ENCODE measurements at places on chromosomes 6 and 20.
A peak's percentile ranks its signal among the peaks of the same experiment; 100 is the strongest.

- DNase-seq = no peak
Measured at GRCh38 chr6:163531122-163531521, 116.6 kb downstream of the QKI start.

DNA sequence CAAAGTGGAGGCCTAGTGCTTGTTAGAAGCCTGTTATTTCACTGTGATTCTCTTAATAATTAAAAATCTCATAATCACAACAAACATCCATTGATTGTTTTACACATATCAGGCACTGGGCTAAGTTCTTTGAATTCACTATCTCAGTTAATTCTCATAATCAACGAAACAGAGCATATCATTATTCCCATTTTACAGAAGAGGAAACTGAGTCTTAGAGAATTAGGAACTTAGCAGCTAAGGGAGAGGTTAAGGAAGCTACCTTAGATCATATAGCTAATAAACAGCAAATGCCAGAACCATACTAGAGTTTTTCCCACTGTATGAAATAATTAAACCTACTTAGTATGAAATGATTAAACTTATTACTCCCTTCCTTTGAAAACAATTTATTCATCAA, 7.0 kb downstream of the HMGN3 start:
- no peak for DNase-seq

GRCh38 chr6:33974030-33974429, 170.2 kb upstream of the MLN start:
- DNase-seq = no peak

DNA sequence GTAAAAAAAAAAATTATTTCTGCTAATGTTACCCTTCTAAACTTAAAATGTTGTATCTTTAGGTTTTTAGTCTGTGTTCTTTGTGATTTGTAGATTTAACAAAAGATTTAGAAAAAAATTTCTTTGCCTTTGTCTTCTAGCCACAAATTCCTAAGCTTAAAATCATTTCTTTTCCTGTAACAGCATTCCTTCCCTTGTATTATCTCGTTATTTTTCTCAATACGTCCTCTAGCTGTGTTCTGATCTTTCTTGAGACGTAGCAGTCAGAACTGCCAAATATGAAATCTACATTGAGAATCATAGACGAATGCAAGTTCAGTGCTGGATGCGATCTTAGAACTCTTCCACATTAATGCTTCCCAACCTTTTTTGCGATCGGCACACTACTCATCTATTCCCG, 283.1 kb downstream of the UTRN start:
- DNase-seq = no peak

DNA sequence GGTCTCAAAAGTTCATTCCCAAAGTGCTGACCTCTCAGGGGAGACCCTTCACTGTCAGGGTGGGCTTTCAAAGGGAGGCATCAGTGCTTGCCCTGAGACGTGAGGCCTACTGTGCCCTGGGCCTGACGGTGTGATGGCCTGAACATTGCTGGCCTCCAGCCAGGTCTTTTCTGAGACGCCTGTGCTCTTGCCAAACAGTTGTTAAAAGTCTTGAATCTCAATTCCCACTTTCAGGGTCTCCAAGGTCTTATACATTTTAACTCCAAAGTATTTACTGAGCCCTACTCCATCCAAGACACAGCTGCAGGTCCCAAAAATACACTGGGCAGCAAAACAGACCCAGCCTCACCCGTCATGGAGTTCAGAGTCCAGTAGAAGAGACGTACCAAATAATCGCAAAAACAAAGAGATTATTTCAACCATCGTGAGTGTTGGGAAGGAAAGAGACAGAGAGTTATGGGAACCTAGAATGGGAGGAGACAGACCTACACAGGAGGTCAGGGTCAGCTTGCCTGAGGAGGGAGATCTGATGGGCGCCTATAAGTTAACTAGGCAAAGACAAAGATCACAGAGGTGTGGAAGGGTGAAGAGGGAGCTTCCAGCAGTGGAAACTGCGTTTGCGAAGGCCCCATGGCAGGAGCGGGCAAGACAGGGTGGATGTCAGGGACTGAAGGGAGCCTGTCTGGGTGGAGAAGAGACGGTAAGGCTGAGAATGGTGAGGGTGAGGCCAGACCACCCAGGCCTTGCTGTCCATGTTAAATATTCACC, 446.3 kb downstream of the PREX1 start:
- no peak for DNase-seq

DNA sequence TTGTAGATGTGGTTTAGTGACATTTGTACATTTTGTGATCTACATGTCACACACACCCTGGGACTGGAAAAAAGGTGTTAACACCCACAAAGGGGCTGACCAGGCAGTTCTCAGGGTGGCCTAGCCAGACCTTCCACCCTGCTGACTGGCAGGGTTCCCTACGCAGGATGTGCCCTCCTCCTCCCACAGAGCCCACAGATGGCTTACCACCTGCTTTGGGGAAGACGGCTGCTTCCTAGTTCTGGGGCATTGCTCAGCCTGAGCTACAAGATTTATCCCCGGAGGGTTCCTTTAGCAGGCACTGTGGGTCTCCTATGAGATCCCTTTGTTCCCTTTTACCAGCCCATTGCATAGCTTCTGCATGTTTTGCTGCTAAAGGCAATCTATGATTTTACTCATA, 35.1 kb downstream of the SNAP25 start:
- no peak for DNase-seq

DNA sequence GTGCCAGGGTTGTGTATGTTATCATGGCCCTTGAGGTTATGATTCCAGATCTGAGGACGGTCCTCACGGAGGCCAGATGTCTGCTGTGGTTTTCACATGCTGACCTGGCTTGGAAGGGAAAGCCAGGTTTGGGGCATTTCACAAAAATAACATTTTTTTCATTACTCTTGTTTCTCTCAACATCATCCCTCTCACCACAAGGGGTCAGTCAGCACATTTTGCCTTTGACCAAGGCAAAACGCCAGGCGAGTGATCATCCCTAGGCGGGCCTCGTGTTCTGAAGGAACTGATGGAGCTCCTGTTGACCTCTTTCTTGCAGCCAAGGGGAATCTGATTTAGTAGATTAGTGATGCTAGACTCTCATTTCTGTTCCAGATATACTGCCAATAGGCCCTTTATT, 133.5 kb downstream of the TBC1D7 start:
- DNase-seq = peak; percentile 31

- peak; percentile 80 for DNase-seq
Measured at GRCh38 chr6:2793534-2794151, 28.4 kb downstream of the WRNIP1 start.

DNA sequence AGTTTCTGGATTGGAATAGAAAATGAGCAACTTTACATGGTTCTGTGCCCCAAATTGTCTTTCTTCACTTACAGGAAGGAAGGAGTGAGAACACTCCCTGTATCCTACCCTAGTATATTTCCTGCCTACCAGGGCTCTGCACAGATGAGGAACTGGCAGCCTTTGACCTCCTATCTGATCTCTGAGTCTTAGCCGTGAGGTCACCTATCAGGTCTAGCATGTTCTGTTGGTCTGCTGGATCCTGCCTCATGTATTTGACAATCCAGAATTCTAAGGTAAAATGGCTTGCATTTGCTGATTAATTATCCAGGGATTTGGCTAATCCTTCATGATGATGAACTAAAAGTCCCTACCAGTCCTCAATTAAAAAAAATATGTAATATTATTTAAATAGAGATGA, 35.0 kb upstream of the TRAM2 start:
- no peak for DNase-seq

GRCh38 chr20:3781153-3781910, at the start of gene SPEF1:
SPEF1 (minus strand) TSS chr20:3781448; CDS start chr20:3781287, 161 bp downstream.
- DNase-seq = peak; percentile 77

DNA sequence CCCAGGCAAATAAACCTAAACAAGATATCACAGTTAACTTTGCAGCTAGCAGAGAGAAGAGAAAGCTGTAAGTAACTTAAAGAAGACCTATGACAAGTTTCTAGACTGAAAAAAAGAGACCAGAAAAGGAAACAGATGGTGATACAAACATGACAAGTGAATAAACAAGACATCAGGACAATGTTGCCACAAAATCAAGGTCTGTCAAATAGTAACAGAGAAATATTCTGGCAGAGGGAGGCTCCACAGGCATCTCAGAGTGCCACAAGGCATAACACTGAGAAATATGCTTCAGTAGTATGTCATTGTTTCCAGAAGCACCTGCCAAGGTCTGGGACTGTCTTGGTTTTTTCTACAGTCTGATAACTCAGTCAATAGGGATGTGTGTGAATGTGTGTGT, 332.2 kb downstream of the KHDRBS2 start:
- DNase-seq = no peak

DNA sequence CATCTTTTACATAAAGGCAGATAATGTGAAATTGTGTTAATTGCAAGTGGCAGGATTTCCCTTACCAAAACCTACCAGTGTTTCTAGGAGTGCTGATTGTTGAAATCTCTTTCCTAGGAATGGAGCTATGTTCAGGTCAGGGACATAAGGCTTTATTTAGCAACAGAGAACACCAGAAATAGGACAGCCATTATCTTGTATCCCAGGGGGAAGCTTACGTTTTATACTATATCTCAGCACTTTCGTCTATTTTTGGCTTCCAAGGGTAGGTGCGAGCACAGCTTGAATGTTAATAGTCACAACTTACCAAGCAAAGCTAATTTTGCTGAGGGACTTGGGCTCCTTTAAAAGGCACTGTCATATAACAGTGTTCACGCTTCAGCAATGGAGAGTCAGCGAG, 94.0 kb downstream of the SYCP2 start:
- no peak for DNase-seq

DNA sequence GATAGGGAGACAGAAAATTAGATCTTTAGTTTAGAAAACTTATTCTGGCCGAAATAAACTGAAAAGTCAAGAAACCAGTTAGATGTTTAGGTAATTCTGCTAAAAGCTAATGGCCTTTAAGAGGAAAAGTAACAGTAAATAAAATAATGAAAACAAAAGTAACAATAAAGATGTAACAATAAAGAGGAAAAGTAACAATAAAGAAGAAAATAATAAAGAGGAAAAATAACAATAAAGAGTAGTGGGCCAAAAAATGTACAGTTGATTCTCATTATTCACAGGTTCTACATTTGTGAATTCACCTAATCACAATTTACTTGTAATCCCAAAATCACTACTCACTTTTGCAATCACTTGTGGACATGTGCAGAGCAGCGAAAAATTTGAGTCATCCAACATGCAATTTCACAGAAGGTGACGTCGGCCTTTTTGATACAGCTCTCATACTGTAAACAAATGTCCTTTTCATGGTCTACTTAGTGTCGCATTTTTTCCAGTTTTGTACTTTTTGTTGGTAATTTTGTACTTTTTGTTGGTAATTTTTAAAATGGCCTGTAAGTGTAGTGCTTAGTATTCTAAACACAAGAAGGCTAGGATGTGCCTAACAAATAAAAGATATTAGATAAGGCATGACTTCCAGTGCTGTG, 24.0 kb downstream of the HBS1L start:
- peak; percentile 78 for DNase-seq

DNA sequence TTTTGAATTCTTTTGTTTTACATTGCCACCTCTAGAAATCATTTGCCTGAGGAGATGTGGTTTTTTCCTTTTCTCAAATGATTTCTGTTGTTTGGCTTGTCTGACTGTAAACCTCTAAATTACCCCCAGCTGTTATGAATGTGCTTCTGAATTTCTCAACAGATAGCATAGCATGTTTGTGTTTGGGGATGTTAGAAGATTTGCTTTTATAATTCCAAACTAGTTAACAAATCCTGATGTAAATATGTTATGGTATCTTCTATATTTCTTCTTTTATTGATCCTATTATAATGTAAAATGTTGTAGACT, 31.6 kb upstream of the EZR start:
- peak; percentile 27 for DNase-seq

GRCh38 chr6:74969591-74970267, 236.1 kb downstream of the COL12A1 start:
- DNase-seq = no peak

DNA sequence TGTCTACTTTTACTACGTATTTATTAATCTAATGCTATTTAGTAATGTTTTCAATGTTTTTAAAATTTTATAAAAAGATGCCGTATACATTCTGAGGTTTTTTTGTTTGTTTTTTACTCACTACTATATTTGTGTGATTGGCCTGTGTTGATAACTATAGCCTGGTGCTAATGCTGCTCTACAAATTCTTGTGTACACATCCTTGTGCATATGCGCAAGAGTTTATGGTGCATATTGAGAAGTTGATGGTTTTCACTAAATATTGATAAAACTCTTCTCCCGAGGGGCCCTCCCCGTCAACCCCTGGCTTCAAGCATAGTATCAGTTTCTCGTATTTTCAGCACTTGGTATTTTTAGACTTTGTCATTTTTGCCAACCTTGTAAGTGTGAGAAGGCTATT, 59.9 kb downstream of the E2F3 start:
- no peak for DNase-seq

- no peak for DNase-seq
Measured at GRCh38 chr20:1830240-1830639, 65.0 kb upstream of the SIRPA start.

DNA sequence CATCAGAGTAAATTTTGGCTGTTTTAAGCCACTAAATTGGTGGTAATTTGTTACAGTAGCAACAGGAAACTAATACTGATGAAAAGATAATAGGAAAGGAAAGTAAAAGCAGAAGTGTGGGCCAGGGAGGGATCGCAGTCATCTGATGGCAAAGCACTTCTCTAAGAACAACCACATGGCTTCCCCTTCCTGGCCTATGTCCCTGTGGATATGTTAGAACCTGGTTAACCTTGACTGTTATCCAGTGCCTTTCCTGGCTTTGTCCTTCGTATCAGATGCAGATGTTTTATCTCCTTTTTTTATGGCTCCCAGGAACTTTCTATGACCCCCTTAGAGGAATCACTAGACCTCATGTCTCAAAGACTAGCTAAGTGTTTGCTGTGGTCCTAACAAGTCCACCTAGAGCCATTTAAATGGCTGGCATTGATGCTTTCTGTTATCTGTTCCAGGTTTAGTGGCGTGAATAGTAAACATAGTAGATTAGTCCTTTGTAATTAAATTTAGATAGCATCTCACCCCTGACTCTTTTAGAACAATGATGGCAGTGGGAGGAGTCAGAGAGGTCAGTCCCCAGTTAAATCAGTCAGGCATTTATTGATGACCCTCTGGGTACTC, 79.2 kb upstream of the PHACTR2 start:
- peak; percentile 14 for DNase-seq

GRCh38 chr6:168158980-168159349, 80.0 kb upstream of the FRMD1 start:
- no peak for DNase-seq

DNA sequence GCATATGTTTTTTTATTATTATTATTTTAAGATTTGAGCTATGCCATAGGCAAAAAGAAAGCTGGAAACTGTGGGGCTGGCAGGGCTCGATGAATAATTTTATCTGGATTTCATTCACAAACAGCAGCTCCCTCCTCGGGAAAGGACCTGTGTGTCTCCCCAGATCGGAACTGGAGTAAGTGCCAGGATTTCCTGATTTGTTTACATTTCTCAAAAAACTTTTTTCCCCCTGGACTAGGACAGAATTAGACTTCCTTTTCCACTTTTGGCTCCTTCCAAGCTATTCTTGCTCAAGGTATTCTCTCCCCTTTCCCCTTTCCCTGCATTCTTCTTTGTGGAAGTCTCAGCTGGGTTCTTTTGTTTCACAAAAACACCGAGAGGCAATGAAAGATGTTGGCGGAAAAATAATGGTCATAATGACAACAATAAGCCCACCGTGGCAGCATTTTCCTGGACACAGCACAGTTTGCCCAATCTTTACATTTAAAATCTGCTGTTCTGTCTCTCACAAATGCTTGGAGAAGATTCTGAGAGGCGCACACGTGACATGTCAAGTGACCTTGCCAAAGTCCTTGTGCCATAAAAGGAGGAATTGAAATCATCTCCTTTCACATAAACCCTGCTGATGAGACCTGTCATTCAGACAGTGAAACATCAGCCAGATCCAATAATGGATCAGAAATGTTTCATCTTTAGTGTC, 85.8 kb upstream of the PREP start:
- DNase-seq = no peak

All from activated CD4-positive, alpha-beta T cell treated with anti-CD3 and anti-CD28 coated beads, Interleukin-10, Interleukin-2, amounts not matched to agents 100 ng/mL and 50 ng/mL, durations not matched to agents 16 hours and 8 hours (primary cell).